A549 (cell line): ENCODE measurements at places on chromosomes 3 and 15. TPM values are rescaled to one million over a fixed set of nuclear protein-coding genes. Genes with fewer than 3 reads are reported as not detected.

The LRRC31 gene
- 0.04 TPM in 2 of 3 replicates, not detected in the other for polyA plus RNA-seq

The SCN11A gene
- polyA plus RNA-seq = 0.01 TPM in 1 of 3 replicates, not detected in the others

The ZMYND10 gene
- polyA plus RNA-seq = 0.71 to 0.84 TPM (median 0.77 TPM) in 3 replicates

The RAD51 gene
- 14.4 to 17.2 TPM (median 16.5 TPM) in 3 replicates for polyA plus RNA-seq

GRCh38 chr3:185363662-185364203 lies 797 bp downstream of the MAP3K13 start:
- DNase-seq = no peak

DNA sequence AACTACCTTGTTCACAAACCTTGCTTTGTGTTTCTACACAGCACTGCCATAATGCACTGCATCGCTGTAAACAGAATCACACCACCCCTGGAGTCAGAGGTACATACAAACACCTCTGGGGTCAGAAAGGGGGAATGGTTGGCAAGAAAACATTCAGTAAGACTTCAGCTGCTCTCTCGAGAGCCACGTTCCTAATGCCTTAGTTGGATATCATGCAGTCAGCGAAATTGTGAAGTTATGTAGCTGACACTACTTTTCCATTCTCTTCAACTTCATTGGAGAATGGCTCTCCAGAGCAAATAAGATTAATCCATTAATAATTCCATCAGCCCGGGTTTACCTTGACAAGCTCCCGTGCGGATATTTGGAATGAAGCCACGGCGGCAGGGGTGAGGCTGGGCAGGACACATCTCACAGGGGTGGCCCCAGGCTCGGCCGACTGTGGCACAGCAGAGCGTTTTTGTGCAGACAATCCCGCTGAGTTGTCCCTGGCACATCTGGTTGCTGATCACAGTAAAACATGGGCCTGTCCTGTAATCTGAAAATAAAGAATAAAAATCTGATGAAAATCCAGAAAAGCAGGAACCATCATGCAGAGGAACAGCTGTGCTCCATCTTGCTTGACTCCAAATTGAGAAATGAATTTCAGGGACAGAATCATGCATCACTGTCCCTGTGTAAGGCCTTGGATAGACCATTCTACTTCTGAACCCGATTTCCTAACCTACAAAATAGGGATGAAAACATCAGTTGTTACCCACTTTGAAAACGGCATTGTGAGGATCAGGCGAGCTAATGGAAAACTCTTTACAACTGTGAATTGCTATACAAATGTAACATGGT lies 108.0 kb downstream of the FBN1 start:
- DNase-seq = no peak

- DNase-seq = no peak
Observed at GRCh38 chr3:160245261-160245800, 20.1 kb downstream of the C3orf80 start.

GRCh38 chr3:102206511-102207031 lies 228.2 kb upstream of the ZPLD1 start:
- no peak for DNase-seq

- DNase-seq = peak; percentile 42
Observed at GRCh38 chr3:123365450-123366143, 83.3 kb downstream of the ADCY5 start.

DNA sequence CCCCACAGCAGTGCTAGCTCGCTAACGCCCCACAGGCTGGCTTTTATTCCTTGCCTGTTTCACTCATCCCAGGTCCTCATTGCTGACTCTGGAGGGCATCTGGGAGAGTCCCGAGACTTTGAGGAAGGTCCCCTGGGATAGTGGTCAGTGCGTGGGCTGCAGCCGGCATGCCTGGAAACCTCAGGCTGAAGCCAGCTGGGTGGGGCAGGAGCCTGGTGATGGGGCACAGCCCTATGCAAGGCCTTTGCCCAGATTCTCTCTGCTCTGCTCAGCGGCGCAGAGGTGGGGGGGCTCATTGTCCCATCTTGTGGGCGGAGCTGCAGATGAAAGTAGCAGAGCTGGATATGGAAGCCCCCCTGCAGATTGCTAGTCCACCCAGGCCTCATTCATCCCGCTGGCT lies 55.7 kb upstream of the SMAD6 start:
- no peak for DNase-seq

DNA sequence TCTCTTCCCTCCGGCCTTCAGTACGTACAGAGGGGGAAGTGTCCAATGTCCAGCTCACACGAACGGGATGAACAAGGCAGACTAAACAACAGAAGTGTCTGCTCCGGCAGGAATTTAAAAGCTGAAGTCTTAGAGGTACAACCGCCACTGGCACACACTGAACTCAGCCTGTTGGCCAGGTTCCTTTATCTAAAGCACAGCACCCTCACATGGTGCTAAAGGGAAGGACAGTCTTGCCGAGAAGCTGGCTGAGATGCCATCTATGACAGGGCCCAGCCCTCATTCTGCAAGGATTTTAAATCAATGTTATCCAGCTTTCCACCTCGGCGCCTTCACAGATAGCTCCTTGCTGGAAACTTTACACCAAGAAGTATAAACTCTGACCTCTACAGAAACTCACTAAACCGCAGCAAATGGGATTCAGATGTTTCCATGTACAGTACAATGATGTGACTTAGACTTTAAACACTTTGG lies 2.8 kb downstream of the ADAMTS17 start:
- DNase-seq = peak; percentile 26

DNA sequence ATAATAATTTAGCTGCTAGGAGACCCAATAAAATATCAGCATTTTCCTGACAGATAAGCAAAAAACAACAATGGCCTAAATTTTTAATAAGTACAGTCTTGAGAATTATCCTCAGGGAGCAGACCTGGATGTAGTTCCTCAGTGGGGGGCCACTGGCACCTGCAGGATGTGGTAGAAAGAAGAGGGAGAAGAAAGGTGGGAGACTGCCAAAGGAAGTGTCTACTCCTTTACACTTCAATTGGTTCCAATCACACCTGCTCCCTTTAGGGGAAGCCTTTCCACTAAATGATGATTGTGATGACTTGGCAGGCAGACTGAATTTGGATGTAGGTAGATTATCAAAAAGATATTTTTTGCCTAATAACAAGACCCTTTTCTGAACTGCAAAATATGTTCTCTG lies 353.0 kb upstream of the SATB1 start:
- no peak for DNase-seq

DNA sequence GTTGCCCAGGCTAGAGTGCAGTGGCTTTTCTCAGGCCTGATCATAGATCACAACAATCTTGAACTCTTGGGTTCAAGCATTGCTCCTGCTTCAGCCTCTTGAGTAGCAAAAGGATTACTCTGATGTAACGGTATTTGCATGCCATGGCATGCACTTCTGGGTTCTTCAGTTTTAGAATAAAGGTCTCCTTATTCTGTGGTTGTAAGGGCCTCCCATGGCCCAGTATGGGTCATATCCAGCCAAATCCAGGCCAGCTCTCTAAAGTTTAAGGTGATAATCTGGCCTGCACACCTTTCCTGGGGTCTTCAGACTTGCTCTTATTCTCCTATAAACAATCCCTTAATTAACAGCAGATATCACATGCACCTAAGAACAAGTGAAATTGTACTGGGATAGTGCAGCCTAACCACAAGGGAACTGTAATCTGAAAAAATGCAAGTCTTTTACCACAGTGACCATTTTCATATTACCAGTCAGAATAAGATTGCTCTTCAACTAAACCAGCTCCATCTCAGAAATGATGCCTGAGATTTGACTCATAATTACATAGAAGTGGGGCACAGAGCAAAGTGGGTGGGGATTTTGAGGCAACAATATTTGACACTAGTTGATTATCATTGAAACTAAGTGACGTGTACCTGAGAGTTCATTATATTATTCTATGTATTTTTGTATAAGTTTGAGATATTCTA lies 25.4 kb downstream of the COMMD2 start:
- DNase-seq = no peak

GRCh38 chr3:171470714-171471227 lies 10.6 kb upstream of the TNIK start:
- no peak for DNase-seq

DNA sequence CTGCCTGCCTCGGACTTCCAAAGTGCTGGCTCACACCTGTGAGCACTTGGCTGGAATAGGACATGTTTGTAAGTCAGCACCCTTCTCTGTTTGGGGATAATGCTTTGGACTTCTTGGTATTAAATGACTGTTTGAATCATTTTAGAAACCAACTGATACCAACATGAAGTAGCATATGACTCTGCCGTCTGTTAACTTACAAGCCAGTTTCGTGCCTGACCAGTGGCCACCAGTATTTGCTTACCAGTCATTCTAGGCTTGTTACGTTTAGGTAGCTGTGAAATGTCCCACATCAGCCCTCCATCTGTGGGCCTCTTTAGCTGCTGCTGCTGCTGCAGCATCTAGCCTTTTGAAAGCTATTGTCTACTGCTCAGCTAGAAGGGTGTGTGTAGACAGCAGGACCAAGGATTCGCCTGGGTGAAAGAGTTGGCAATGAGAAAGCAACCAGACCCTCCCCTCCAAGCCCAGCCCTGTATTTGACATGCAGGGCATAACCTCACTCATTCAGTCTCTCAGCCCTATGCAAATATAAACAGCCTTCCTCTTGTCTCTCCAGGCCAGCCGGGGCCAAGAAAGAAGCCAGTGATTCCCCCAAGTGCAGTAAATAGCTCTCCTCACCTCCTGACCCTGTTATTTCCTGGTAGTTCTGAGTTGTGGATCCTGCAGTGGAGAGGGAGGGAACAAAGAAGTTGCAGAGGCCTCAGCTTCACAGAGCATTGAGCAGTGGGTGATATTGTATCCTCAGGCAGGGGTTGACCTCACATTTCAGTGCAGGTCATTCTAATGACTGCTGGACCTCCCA lies 51.0 kb downstream of the NKIRAS1 start:
- DNase-seq = no peak

DNA sequence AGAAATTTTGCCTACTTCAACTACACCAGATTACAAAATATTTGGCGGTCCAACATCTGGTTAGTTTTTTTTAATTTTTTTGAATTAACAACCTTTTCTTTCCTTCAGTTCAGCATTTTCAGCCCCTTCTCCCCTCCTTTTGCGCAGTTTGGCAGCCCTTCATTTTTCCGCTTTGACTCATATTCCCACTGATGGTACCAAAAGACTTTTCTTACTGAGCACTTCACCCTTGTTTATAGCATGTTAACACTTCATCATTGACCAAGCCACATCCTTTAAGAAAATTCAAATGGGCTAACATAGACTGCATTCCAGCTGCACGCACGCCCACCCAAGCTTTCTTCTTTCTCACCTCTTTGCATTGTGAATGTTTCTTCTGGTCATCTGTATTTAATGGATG lies 49.7 kb downstream of the SEMA6D start:
- no peak for DNase-seq

GRCh38 chr15:69591905-69592508 lies 139.4 kb downstream of the RPLP1 start:
- DNase-seq = peak; percentile 87

DNA sequence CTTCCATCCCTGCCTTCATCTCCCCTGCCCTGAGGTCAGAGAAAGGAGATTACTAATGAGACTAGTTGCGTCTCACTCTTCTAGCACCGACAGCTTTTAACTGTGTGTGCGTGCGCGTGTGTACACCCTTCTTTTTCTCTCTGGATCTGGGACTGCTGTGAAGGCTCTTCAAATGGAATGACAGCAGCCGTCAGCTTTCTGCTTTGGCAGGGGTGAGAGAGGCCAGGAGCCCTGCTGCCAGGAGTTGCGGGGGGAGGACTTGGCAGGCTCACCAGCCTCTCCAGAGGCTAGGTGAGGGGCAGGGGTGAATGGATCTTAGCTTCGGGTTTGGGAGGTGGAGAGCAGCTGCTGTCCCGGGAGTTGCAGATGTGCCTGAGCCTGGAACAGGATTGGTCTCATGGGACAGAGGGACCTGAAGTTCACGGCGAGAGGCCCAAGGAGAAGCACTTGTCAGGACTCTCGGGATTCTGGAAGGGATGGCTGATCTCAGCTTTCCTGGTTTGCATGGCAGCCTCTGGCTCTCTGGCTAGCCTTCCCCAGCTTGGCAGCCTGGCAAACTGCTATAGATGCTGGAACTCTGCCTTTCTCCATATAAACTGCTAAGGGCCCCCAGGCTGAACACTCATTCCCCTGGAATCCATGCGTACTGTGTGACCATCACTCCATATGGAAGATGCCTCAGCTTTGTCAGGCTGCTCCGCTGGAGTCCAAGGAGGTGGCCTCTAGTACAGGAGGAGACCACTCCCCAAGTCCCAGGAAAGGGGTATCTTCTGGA lies 16.6 kb downstream of the TEX264 start:
- DNase-seq = no peak

GRCh38 chr3:184986366-184986889 lies 166.4 kb downstream of the C3orf70 start:
- DNase-seq = no peak

- no peak for DNase-seq
Observed at GRCh38 chr15:28044121-28044672, 54.9 kb downstream of the OCA2 start.

DNA sequence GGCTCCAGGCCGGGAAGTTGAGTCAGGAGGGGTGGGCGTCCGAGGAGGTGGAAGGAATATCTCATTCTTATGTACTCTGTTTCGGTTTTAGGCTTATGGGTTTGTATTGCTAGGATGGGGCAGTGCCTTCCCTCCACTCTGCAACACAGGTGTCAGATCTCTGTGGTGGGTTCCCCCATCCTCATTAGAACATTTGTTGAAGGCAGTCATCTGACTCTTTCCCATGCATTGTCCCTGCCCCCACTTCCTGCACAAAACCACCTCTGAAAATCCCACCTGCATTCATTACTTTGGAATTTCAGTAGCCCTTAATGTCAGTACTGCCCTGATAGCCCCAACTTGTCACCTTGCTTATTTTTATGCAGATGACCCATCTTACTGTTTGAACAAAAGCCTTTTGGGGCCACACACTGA lies 29.5 kb downstream of the GYG1 start:
- DNase-seq = no peak

DNA sequence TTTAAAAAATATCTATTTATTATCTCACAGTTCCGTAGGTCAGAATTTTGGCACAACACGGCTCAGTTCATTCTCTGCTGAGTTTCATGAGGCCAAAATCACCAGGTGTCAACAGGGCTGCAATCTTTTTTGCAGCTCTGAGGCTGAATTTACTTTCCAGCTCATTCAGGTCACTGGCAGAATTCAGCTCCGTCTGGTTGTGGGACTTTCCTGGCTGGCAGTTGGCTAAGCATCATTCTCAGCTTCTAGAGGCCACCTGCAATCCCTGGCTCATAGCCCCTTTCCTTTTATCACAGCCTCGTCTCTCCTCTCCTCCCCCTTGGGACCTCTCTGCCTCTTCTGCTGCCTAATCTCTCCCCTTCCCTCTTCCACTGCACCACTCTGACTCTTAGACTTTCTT lies 174.0 kb upstream of the WNT5A start:
- DNase-seq = no peak
